Amniotic stem cell (primary cell): ENCODE measurements at places on chromosomes 12 and 14.

DNA sequence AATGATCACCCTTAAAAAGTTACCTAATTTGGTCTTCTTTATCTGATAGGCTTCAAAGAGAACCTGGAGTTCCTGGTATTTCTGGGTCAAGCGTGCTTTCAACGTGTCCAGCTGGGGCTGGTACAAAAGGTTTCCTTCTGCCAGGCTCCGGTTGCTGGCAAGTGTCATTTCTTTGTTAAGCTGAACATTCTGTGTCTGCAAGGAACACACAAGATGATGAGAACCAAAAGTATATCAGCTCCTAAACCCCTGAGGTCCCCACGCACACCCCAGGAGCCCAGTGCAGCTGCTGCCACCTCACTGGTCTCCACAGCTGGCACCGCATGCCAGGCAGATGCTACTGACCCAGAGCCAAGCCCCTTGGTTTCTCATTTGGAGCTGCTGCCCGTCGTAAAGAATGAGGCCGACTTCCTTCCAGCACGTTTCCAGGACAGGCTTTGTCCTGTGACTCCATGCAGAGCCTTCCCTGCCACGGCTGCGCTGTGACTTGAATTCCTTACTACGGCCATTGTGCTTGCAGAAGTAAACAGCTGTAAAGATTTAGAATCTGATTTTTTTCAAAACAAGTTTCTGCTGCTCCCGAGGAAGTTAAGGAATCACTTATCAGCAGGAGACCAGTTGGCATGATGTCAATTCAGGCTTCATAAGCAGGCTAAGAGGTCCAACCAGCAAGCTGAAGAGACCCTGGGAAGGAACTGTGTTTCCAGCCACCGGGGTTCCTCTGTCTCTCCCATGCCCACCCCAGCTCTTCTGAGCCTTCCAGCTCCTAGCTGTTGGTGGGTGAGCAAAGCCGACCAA, 24.9 kb downstream of the VPS37B start:
- DNase-seq: no peak

- DNase-seq: no peak
These were observed 234.6 kb downstream of the PCNX1 start for GRCh38 chr14:71141701-71142374.

GRCh38 chr12:105113094-105113493, 5.6 kb downstream of the WASHC4 start:
- no peak for DNase-seq

- peak; percentile 58 for DNase-seq
These were observed 76.9 kb upstream of the REP15 start for GRCh38 chr12:27619308-27619707.

DNA sequence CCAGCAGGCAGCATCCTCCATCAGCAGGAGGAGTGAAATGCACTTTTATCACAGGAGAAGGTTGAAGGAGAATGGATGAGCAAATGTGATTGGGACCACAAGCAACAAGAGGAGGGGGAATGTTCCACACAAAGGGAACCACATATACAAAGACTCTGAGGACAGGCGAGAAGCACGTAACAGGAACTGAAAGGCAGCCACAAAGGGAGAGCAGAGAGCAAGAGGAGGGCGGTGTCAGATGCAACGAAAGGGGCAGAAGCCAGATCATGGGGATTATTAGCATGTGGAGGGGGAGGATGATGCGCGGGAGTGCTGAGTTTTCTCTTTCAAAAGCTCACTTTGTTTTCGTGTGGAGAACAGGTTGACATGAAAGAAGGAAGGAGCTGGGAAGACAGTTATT, 241.1 kb downstream of the SPTSSA start:
- DNase-seq: no peak

- DNase-seq: no peak
These were observed 328.0 kb downstream of the NRXN3 start for GRCh38 chr14:78498062-78498595.

DNA sequence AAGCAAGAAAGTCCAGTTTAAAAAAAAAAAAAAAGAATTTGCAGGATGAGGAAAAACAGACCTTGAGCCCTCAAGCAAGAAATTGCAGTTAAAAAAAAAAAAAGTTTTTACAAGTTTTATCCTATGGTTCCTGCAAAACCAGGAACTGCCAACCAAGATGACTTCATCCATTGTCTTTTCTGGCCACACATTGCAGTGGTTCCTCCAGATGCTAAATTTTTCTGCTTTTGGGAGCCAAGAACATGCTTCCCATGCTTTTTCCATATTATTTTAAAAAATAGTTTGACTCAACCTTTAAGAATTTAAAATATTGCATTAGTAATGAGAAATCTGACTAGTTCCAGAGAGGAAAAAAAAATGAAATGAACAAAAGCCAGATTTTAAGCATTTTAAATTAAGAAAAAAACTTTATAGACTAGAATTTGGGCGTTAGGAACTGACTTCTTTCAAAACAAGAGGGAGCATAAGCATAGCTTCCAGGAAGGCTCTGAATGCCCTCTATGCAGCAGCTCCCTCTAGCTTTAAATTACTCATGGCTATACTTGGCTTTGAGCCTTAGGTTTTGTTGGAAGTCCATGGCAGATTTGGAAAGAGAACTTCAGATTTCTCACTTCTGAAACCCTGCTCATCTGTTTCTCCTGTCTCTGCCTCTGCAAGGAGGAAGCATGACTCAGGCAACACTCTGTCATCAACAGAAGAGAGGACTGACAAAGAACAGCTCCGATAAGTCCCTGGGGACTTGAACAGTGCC, 124.5 kb downstream of the GPR65 start:
- no peak for DNase-seq

- DNase-seq: no peak
These were observed 64.3 kb downstream of the ANO6 start for GRCh38 chr12:45279931-45280830.

DNA sequence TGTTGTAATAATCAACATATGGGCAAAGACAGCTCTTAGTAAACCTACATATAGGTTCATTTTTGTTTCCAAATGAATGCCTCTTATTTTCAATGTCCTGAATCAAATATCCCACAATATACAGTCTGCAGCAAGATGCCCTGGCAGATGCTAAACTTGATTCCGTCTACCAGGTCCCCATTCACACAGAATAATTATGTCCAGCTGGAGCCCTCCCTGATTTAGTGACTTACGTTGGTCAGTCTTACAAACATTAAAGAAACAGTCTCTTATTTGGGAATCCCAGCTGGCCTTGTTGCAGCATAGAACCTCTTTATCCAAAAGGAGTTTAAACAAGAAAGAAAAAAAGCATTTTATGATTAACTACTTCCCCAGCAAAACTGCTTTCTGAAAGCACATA, 82.7 kb upstream of the BMP4 start:
- DNase-seq: no peak

DNA sequence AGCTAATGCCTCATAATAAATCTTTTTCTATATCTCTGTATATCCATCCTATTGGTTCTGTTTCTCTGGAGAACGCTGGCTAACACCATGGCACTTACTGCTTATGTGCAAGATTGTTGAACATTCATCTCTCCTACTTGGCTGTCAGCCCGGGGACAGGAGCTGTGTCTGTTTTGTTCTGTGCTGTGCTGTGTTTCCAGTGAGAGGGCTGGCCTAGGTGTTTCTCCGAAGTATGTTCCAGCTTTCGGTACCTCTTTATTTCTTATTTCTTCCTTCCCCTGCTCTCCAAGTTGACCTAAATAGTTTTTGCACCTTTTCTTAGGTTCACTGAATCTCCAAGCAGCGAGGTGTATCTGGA, 18.8 kb upstream of the NR4A1 start:
- no peak for DNase-seq

DNA sequence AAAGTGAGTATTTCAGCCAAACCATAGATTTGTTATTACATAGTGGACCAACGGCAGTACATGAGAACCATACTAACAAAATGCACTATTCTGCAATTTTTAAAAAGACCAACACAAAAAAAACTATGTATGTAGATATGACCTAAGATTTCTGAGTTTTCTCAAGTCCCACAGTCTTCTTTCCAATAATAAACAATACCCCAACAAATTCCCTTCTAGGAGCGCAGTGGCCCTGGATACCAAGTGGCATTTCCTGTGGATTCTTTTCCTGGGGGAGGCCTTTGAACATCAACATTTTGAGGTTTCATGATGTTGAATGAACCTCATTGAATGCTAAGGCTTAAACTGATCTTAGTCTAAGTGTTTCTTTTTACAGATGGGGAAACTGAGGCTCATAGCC, 210.5 kb downstream of the BCAT1 start:
- DNase-seq: no peak

GRCh38 chr14:88749139-88749538, 43.6 kb downstream of the EML5 start:
- DNase-seq: no peak

- no peak for DNase-seq
These were observed 16.4 kb downstream of the TRMT61A start for GRCh38 chr14:103545219-103545914.

GRCh38 chr12:124617615-124618014, 50.2 kb upstream of the NCOR2 start:
- no peak for DNase-seq
